ENCODE measurements at places on chromosomes 7 and 10.

GRCh38 chr10:61211468-61211867 is 241.7 kb downstream of the TMEM26 start:
- DNase-seq = no peak

DNA sequence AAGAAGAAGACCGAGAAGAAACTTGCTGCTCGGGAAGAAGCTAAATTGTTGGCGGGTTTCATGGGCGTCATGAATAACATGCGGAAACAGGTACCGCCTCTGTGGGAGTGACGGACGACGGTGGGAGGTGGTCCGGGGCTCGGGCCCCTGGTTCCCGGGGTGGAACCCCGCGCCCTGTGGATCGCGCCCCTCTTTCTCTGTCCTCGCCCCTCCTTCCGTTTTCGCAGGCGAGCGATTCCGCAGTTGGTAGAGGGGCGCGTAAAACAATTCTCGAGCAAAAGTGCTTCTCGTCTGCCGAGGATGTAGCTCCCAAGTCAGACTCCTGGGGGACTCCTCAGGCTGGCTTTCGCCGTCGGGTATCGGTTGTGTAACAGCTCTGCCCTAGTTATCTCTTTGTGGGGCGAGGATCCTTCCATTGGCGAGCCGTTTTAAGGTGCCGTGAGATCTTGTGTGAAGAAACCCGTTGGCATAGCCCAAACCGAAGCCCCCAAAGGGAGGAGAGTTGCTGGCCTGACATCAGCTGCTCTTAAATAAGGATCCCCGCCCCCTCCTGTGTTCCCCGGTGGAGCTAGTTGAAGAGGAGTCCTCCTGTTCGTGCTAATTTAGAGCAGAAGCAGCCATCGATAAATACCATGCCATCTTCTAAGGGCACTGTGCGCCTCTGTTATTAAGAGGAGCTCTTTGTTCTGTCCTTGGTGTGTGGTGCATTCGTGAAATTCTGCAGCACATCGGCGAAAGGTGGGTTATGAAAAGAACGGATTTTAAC is 655 bp downstream of the KLHL7 start:
- DNase-seq = peak; percentile 22

DNA sequence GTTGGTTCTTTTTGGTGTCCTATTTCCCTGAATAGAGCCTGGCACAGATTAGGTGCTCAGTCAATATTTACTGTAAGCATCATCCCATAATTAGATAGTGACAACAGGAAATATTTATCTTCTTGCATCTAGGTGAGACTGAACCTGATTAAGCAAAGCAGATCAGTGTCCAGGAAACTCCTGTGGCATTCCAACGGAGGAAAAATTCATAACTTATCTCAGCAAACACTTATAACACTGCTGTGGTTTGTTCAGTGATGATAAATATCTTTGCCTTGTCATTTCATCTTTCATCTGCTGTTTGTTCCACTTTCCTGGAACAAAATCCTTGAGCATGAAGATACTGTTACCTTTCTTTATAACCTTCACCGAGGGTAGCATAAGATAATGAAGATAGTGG is 1160.3 kb upstream of the AUTS2 start:
- peak; percentile 39 for DNase-seq

DNA sequence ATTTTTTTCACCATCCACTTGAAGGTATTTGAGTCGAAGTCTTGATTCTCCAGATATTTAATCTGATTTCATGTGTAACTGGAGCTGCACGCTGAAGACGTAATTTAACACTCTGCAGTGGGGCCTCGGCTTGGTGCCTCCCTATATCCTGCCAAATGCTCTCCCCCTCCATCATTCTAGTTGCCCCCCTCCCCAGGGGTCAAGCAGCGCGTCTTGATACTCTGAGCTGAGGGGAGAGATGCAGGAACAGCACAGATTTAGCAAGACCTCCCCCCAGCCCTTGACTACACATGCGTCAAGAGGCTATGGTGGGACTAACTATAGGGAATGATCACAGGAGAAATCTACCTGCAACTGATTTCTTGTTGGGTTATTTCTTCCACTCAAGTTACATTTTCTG is 85.8 kb downstream of the PRPF18 start:
- no peak for DNase-seq

DNA sequence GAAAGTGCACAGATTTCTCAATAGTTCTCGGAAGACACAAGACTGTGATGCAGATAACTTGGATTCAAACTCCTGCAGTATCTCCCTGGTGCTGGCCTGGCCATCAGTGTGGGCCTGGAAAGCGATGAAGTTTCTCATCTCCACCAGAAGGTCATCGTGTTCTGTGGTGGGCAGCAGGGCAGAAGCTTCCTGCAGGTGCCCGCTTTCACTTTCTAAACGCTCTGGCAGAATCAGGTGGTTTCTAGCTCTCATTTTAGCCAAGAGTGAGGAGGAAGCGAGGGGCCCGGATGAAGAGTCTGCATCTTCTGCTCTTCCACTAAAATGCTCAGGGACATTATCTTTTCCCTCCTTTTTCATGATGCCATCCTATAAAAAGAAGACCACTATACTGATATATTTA is 63.0 kb upstream of the DRGX start:
- no peak for DNase-seq

DNA sequence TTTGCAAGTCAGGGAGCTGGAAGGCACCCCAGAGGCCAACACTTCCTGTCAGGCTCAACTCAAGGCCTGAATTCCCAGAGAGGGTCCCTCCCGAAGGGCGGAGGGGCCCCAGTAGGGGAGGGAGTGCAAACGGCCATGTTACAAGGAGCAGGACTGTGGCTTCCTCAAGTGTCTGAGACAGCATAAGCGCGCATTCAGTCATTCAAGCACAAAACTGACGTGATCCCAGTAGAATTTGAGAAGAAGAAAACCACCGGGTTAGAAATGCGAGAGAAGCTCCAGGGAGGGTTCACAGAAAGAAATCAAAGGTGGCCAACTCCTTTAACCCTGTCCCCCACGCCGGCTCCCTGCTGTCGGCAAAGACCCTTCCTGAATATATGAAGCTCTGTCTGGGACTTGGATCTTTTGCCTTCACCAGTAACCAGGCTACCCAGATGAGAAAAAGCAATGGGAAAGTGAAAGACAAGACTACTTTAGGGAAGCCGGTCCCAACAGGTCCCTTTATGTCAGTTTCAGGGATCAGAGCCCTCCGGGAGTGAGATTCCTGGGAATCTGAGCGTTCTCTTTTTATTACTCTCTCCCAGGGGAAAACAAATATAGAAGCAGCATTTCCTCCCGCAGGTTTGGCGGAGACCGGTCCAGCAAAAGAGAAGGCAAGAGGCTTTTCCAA is 1.3 kb downstream of the AFAP1L2 start:
- no peak for DNase-seq

DNA sequence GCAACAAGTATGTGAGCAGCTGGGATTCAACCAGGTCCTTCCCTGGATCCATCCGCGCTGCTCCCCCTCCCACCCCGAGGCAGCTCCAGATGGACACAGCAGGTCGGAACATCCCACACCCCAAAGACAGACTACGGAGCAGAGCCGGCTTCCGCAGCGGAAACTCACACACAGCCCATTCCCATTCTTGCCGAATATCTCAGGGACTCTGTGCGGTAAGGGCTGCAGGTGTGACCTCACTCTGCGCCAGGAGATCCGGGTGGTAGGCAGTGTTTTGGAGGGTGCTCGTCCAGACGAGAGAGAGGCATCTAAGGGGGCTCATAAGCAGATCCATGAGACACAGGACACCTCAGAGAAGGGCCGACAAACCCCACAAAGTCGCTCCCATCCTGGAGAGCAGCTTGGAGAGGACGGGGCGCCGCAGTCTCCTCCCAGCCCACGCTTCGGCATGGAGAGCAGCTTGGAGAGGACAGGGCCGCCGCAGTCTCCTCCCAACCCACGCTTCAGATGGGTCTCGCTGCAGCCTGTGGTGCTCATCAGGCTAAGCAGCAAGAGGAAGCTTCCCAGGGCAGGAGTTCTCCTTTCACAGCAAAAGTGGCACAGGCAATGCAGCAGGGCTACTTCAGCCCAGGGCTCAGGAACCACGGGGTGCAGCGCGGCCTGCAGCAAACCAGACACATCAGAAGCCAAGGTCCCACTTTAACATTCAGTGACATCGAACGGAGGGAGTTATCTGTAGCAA is 179.9 kb downstream of the DIP2C start:
- no peak for DNase-seq

DNA sequence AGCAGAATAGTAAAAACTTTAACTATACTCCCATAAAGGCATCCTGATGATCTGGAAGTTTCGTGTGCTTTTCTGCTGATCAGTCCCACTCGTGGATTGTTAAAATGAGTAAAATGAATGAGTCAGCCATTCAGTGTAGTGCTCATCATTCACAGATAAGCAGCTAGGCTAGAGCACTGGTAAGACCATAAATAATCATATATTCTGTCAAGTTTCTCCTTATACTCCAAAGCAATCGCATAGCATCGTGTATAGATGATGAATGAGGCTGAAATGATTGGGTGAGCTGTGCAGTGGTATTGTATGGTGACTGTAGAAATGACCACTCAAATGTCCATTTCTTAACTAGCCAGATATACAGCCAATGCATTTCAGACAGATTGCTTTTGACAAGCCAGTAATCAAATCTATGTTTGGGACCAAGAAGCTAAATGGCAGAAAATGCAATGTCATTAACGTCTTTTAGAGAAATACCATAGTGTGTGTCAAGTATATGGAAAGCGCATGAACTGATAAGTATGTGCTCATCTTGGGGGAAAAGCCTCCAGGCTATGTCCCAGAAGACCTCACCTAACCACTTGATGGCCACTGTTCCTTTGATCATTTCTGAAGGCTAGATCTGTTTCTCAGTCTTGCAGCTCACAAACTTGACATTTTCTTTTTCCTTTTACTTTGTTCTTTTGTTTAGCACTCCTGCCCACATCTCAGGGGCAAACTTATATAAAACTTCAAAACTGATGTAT is 227.2 kb upstream of the FAM3C start:
- DNase-seq = no peak

GRCh38 chr7:318878-319661 is 29.1 kb downstream of the FOXL3 start:
- no peak for DNase-seq

DNA sequence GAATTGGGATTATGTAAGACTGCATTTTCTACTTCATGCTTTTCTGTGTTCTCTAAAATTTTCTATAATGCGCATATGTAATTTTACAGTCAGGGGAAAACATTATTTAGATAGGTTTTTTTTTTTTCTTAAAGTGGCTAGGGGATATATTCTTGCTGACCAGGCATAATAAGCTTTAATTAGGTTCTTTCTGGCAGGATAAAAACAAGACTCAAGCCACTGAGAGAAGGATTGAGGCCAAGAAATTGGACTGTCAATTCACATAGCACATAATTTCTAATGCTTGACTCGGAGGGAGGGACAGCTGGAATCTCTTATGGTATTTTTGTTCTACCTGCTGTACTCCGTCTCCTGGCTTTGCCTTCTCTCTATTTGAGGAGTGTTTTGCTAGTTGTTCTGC is 119.8 kb upstream of the NPVF start:
- no peak for DNase-seq

- peak; percentile 58 for DNase-seq
These were observed 68.0 kb downstream of the LANCL2 start for GRCh38 chr7:55432939-55433784.

DNA sequence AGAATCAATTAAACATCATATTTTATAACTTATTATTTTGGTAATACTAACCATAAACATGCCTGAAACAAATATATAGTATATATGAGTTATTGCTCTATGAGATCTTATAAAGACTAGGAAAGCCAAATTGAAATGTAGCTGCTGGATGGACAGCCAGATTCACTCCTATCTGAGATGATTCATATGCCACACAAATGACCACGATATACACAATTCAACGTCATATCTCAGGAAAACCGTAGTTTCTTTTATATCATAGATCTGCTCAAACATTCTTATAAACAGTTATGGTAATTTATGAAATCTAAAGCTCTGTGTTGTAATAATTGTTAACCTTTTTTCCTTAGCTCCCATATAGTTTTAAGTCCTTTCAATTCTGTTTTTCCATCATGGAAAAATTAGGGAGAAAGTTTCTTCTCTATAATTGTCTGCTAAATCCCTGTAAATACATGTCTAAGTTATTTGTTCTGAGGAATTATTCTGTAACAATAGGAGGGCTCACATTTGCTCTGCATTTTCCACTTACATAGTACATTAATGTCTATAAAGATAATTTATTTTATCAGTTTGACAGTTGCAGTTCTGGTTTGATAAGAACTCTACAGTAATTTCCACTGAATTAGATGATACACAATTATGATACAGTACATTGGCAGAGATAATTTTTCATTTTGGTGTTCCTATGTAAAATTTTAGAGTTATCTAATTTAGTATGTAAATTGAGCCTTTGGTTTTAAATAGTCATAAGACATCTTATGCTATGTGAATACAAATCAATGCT is 42.7 kb downstream of the GNAT3 start:
- DNase-seq = no peak

DNA sequence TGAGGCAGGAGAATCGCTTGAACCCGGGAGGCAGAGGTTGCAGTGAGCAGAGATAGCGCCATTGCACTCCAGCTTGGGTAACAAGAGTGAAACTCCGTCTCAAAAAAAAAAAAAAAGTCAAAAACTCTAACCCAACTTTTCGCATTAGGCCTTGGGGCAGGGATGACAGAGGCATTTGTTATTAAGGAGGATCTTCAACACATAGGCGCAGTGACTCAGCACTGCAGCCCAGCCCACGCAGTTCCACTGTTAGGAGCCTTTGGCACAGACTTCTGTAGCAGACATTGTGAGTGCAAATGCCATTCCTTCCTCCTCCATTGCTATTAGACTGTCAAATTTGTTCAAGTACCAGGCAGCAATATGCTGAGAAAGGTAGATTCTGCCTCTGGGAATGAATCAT is 43.1 kb upstream of the KLHL7 start:
- DNase-seq = no peak

DNA sequence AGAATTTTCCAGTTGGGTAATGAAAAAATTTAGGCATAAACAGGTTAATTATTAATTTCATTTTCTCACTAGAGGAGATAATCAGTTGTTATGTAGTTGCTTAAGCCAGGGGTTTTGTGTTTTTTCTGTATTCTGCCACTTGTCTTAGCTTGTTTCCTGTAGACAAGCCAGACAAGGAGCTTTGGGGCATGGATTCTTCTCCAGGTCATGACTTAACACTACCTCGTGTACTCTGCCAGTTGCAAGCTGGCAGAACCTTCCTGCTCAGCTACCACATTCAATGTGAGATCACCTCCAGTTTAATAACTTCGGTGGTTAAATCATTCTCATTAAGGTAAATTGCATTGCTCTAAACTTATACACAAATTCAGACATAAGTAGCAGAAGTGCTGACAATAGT is 1.8 kb downstream of the CCM2 start:
- DNase-seq = no peak
